ENCODE measurements at places on chromosomes 13 and 19.

GRCh38 chr19:45766869-45767346 is 2.1 kb downstream of the SIX5 start:
- no peak for DNase-seq

DNA sequence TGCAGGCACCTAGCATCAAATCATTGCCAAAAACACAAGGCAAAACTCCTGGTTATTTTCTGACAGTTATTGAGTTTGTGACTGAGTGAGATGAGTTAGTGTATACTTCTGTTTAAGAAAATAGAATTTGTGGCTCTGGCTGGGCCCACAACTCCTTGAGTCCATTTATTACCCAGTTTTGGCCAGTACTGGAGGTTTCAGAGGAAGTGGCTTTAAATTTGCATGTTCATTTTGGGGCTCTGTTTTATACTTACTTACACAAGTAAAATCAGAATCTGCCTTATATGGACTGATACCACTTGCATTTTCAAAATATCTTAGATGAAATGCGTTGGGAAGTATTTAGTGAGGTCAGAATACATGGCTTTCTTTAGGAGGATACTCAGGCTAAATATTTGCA is 29.0 kb downstream of the TNFSF11 start:
- no peak for DNase-seq

- DNase-seq, result peak; percentile 86
Observed at GRCh38 chr19:49502866-49503581, 6.8 kb downstream of the RPS11 start.

GRCh38 chr19:31378404-31378803 is 29.2 kb upstream of the TSHZ3 start:
- peak; percentile 95 for DNase-seq

GRCh38 chr13:41370736-41371135 is 59.7 kb downstream of the NAA16 start:
- peak; percentile 57 for DNase-seq

Data from AG10803 (cell line).